NCI-H774 (cell line): ENCODE measurements at places on chromosomes 2 and 18.
A peak's percentile ranks its signal among the peaks of the same experiment; 100 is the strongest.

DNA sequence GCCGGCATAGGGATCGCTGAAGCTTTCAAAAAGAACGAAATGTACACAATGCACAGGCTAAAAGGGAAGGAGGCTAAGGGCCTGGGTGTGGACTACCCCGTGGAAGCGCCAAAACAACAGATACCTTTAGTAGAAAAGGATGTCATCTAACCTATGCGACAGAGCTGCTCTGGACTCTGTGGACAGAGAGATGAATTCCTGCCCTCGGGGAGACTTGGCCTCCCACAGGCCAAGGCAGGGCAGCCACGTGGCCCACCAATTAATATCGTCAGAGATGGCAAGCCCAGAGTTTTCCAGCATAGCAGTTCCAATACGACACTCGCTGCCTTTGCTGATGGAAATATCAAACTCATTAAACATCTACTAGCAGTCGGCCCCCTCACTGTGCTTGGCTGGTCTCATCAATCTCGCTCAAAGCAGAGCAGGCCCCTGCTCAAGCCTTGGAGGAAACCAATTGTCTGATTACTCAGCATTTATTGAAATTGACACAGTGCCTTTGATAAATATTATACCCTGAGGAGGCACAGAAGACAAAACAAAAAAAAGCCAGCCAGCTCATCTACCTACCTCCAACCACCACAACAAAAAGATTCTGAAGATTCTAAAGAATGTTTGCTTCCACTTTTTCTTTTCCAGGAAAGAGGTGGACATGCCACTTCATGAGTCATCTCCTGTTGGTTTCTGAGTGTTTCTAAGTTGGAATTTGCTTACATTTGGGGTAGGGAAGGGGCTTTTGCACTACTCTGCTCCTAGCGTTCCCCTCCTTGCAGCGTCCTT lies 79.0 kb upstream of the ACAA2 start:
- DNase-seq, result no peak

- no peak for DNase-seq
These were observed 148.1 kb downstream of the DYSF start for GRCh38 chr2:71601136-71602114.

DNA sequence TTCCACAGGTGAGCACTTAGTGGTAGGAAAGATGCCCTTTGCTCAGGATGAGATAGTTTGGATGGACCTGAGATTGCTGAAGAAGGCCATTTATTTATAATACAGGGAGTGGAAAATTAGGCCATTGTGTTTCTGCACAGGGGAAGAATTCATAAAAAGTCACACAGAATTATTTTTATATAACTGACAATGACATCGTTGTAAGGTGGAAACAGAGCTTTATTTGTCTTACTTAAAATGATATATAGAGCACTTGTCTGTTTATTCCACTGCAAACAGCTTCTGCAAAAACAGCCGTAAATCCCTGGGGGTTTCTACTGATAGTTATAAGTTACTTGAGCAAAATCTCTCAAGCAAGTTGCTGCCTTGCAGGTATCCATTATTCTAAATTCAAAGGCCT lies 158.1 kb upstream of the ZNF521 start:
- DNase-seq, result no peak

GRCh38 chr2:143219266-143219665 lies 90.0 kb downstream of the ARHGAP15 start:
- DNase-seq, result no peak

DNA sequence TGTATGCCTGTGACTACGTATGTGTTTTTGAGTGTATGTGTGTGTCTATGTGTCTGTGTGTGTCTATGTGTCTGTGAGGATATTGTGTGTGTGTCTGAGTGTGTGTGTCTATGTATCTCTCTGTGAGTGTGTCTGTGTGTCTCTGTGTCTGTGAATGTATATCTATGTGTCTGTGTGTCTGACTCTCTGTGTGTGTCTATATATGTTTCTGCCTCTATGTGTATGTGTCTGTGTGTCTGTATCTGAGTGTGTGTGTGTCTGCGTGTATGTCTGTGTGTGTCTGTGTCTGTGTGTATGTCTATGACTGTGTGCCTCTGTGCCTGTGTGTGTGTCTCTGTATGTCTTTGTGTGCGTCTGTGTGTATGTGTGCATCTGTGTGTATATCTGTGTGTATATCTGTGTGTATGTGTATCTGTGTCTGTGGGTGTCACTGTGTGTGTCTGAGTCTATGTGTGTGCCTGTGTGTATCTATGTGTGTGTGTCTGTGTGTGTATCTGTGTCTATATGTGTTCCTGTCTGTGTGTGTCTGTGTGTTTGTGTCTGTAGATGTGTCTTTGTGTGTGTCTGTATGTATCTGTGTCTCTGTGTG lies 172.7 kb downstream of the MYCN start:
- no peak for DNase-seq

DNA sequence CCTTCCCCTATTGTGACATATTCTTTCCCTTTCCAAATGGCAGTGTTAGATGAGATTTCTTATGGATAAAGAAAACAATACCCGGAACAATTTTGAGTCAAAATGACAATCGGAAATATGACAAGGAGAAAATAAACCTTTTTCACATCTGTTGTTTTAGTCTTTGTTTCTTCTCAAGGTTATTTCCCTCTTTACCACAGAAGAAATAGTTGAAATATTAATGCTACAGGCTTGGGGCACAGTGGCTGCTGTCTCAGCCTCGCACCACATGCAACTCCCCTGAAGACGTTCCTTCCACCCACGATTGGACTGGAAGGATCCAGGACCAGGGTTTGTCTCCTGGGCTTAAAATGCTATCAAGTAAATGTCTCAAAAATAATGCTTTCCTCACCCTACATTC lies 77.6 kb downstream of the FHOD3 start:
- DNase-seq, result no peak

- DNase-seq, result peak; percentile 54
These were observed 12.4 kb upstream of the DTNB start for GRCh38 chr2:25685741-25686140.
